Activated gamma-delta T cell treated with Interleukin-2 at 50 U/mL for 16 hours (primary cell): ENCODE measurements at places on chromosomes 2 and 18.
A peak's percentile ranks its signal among the peaks of the same experiment; 100 is the strongest.

DNA sequence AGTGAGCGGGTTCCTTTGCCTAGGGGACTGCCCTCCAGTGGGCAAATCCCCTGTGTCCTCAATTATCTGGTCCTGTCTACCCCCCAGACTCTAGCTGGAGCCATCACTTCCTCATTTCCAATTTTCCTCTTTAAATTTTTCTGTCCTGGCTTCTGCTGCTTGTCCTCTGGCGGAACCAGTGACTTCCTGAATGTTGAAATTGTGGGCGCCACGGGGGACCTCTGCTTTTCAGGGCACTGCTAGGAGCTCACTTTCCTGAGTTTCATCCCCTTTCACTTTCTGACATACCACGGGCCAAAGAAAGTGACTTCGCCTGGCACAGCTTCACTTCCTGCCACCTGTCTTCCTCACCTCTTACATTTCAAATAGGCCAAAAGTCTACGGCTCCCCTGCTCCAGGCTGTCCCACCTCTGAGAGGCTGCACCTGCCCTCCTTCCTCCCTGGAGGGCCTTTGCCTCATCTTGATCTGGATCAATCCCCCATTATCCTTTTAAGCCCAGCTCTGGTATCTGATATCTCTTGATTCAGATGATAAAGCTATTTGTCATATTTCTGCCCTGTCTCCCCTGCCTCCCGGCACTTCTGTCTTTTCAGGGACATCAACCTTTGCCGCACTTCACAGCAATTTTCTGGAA is 1.4 kb upstream of the MARCO start:
- DNase-seq = no peak

DNA sequence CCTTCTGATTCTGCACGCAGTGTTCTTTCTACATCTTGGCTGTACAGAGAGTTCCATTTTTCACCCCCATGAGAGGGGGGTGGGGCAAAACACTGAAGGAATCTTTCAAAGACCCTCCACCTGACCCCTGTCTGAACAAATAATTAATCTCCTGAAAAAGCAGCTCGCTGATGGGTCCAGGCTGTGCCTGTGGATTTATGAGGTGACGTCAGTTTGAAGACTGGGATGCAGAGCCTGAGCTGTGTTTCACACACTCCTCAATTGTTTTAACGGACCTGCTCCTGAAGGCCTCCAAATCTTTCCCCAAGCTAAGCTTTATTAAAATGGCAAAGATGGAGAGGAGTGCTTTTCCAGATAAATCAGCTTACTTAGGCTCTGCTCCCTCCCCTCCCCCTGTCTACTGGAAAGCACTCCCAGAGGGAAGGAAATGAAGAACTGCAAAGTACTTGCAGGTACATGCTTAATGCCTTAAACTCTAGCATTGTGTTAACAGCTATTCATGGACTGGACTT is 390.2 kb upstream of the TNP1 start:
- DNase-seq = no peak

DNA sequence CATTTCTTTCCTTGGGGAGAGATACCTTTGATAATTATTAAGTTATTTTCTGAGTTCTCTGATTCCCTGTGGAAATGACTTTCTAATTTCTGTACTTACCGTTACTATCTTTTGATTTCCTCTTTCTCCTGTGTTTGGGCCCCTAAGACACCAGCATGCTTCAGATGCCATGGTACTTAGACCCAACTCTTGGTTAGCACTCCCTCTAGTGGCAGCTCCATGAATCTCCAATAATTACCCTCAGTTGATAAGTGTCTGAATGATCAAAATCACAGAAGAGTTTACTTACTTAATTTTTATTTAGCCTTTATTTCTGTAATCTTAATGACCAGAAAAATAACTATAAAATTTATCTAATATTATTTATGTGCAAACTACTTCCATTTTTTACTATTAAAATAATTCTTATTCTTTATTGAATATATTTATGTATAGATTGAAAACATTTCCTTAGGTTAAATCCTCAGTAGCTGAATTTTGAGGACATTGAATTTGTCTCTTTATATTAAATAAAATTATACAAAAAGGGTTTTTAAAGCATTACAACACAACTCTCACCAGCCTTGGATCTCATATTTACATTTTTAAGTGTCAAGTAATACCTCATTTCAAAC is 300.4 kb downstream of the KCNS3 start:
- no peak for DNase-seq

GRCh38 chr2:103139628-103140268 is 377.9 kb downstream of the TMEM182 start:
- DNase-seq = no peak

DNA sequence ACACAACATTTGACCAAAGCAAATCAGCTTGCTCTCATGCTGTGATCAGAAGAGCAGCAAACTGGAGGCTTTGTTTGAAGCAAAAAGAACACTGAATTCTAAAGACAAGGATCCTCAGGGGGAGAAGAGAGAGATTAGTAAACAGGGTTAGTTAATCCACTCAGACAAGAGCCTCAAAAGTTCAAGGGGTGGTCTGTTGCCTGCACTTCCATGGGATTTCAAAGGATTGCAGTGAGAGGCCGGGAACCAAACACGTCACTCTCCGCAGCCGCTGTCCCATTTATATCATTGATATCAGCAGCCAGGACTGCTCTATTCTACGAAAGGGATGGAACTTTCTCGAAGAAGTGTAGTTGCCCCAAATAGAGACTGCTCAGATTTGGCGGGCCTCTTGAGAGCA is 97.8 kb upstream of the SP3 start:
- DNase-seq = no peak

- peak; percentile 29 for DNase-seq
Measured at GRCh38 chr2:191064590-191064989, 50.6 kb upstream of the STAT1 start.

- DNase-seq = no peak
Measured at GRCh38 chr2:7899923-7900322, 781.9 kb upstream of the ID2 start.

- peak; percentile 26 for DNase-seq
Measured at GRCh38 chr2:239150125-239151011, 250.5 kb downstream of the HDAC4 start.

GRCh38 chr2:66582987-66583880 is 148.3 kb downstream of the MEIS1 start:
- DNase-seq = no peak

DNA sequence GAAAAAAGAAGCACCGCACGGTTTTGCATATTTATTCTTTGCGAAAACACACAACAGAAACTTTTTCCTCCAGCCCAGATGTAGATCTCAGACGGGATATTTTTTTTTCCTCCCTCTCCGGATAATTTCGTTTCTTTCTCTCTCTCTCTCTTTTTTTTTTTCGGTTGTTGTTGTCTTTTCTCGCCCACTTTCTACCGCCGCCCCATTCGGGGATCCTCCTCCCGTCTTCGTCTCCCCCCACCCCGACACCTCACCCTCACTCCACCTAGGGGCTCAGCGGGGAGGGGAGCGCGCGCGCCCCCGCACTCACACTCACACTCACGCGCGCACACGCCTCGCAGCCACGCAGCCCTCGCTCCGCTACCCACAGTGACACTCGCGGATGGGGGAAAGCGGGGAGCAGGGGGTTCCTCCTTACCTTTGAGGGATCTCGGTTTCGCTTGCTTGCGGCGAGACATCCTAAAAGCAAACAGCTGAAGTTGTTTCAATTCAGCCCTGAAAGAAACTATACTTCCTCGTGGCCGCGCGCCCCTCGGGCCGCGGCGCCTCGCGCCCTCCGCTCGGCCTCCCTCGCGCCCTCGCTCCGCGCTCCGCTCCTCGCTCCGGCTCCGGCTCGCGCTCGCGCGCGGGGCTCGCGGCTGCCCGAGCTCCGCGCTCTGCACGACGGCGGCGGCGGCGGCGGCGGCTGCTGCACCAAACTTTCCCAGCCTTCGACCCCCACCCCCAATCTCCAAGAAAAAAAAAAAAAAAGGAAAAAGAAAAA is 1.3 kb downstream of the ZNF521 start:
- DNase-seq = no peak

- no peak for DNase-seq
Measured at GRCh38 chr2:194264586-194264985, 1392.4 kb upstream of the SLC39A10 start.

DNA sequence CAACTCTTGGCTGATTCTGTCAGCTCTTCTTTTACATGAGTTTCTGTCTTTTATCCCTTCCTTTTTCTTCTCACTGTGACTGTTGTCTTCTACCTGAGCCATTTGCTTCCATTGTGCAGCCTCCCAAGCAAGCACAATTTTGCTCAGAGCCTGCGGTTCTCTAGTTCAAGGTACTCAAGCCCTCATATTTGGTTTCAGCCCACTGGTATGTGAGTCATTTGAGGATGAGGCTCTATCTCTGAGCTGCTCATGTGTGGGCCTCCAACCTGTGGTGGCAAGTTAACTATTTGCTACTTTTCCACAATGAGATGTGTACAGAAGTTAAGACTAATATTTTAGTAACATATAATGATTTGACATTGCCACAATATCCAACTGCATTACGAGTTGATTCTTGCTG is 183.0 kb downstream of the PHLPP1 start:
- DNase-seq = no peak

DNA sequence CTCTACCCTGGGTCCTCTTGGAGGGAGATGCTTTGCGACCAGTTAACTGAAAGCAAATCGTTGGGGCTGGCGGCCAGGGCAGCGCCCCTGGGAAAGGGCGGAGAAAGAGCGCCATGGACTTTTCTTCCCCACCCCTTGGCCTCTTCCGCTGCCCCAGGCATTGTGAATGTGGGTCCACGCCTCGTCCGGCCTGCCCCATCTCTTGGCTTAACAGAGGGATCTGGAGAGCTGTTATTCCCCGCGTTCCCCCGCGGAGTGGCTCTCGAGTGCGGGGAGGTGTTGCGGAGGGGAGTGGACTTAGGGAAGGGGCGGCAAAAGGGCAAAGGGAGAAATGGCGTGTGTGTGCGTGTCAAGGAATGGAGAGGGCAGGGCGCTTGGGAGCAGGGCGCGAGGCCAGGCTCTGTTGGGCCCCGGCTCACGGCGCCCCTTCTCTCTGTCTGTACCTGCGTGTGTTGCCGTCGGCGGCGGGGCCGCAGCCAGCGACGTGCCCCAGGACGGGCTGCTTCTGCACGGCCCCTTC is 6.6 kb downstream of the EMX1 start:
- no peak for DNase-seq

DNA sequence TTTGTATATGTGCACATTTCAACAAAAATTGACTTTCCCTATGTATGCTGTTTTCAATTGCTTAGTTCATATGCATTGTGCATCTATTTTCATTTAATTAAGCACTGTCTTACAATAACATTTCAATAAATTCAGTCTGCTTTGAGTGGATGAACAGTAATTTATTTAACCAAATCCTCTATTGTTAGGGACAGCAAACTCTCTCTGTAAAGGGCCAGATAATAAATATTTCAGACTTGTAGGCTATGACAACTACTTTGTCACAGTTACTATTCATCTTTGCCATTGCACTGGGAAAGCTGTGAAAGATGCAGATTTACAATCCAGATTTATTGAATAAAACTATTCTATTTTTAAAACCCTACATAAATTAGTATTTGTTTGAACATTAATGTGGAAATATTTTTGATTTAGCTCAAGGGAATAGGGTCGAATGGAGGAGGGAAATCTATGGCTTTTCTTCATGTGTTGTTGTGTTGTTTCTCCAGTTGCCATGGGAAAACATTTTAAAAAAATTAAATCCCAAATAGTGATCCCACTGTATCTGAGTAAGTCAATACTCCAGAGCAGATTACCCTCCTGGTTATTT is 14.2 kb upstream of the RAB27B start:
- DNase-seq = no peak

GRCh38 chr2:13480057-13480456 is 763.3 kb downstream of the TRIB2 start:
- no peak for DNase-seq

GRCh38 chr2:175126661-175127060 is 41.3 kb downstream of the ATF2 start:
- DNase-seq = no peak

DNA sequence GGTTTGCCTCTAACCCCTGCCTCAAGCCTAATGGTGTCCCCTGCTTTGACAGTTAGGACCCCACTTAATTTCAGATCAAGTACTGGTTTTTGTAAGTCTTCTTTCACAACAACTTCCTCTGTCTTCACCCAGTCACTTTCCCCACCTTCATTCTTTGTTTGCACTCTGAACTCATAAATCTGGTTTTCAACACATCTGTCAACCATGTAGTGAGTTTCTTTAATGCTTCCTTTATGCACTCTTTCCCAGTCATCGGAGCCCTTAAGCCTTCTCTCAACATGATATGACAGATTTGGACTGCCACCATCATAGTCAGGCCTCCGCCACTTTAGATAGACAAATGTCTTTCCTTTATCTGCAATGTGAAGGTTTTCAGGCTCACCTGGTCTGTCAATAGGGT is 109.1 kb downstream of the PLEKHA3 start:
- no peak for DNase-seq

- DNase-seq = no peak
Measured at GRCh38 chr2:219457784-219458369, 23.2 kb downstream of the SPEG start.

DNA sequence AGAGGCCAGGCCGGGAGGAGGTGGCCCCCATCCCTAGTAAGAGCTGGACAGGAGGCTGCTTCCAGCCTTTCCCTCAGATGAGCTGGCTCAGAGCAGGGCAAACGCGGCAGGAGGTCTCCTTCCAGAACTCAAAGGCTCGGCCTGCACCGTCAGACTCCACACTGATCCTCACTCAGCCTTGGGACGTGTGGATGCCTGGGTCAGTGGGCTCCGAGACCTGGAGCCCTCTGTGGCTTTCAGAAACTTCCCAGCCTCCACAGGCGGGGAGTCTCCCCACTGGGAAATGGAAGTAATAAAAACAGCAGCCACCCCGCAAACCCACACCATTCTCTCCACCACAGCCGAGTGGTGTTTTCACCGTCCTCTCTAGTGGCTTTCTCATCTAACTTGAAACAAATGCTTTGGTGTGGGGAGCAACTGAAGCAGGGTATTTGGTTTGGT is 54.3 kb downstream of the INPP5D start:
- DNase-seq = peak; percentile 21

GRCh38 chr2:23497063-23497462 is 112.1 kb downstream of the KLHL29 start:
- DNase-seq = no peak

GRCh38 chr18:59354731-59355130 is 4.3 kb downstream of the LMAN1 start:
- DNase-seq = no peak

GRCh38 chr2:241130316-241130715 is 19.0 kb downstream of the PASK start:
- no peak for DNase-seq

DNA sequence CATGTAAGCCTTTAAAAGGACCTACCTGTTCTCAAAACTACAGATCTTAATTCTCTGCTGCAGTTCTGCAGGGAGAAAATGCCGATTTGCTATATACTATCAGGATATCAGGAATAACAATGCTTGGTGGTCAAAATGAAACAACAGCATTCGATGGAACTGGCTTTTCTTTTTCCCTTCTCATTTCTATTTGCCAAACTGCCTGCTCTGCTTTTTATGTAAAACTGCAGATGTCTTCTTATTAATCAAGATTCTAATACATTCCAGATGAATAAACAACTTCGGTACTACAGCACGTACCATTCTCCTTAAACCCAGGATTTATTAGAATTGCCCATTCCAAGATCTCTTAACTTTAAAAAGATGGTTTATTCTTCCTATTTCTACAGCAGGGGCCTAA is 100.9 kb downstream of the ZNF521 start:
- no peak for DNase-seq

GRCh38 chr18:54228364-54228763 is 3.9 kb upstream of the MBD2 start:
- no peak for DNase-seq

- DNase-seq = no peak
Measured at GRCh38 chr2:239822146-239822831, 202.9 kb downstream of the NDUFA10 start.
